ENCODE measurements at places on chromosomes 5 and 9.

DNA sequence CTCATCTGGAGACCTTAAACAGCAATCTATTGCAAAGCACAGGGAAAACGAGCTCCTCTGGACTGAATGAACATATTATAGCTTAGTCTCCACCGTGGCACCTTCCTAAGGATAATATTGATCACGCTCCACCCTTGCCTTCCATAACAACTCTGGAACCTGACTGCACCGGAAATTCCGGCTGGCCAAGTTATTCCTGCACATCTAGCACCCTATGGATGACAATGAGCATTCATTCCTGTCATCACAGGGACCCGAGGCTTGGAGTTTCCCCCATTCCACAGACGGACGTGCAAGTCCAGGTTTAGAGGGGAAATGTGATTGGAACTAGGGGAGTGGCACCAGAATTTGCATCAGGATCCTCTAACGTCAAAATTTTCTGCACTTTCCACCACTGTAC lies 27.5 kb downstream of the STK10 start:
- H3K36me3 ChIP-seq, result peaks cover 18% of the 10 kb centered on the region
- no peaks in the 10 kb centered on the region for H3K27me3 ChIP-seq
- peaks cover 67% of the 10 kb centered on the region for H3K4me1 ChIP-seq
- H3K4me3 ChIP-seq, result no peak overlapping the region
- H3K27ac ChIP-seq, result peak overlapping the region; percentile 49

DNA sequence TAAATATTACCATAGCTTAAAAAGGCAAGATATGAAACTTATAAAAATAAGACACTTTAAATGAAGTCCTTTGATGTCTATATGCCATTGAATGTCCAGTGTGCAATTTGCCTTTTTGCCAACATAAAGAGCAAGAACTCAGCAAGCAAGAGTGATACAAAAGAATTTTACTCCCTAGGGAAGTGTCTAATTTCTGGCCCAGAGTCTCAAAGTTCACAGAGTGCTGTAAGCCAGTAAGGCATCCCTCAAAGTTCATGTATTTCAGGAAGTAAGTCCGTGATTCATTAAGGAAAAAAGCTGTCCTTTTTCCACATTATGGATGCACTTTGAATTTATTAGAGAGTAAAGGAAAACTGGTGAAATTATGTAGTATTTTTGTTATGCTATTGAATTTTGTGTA lies 185.2 kb downstream of the CCDC171 start:
- no peak for DNase-seq
- no peak overlapping the region for H3K27ac ChIP-seq
- no peaks in the 10 kb centered on the region for H3K27me3 ChIP-seq
- H3K4me3 ChIP-seq, result no peak overlapping the region
- H3K36me3 ChIP-seq, result no peaks in the 10 kb centered on the region
- H3K4me1 ChIP-seq, result no peaks in the 10 kb centered on the region

DNA sequence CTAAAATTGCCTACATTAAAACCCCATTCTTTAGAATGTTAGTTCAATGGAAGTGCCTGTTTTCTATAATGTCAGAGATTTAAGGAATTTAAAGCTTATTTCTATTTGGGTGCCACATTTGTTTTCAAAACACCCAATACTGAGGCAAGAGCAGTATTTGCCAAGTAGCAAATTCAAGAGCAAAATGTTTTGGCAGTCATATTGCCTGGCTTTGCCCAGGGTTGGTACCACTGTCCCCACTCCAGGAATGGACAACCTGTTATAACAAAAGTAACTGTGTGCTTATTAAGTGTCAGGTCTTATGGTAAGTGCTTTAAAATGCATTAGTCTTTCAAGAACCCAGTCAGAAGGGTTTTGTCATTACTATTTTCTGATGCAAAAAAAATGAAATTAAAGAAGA lies 19.3 kb downstream of the ITGA1 start:
- peaks cover 41% of the 10 kb centered on the region for H3K4me1 ChIP-seq
- H3K27me3 ChIP-seq, result no peaks in the 10 kb centered on the region
- no peak for DNase-seq
- H3K4me3 ChIP-seq, result no peak overlapping the region

- H3K4me3 ChIP-seq, result no peak overlapping the region
- H3K4me1 ChIP-seq, result peaks cover 2% of the 10 kb centered on the region
- H3K36me3 ChIP-seq, result no peaks in the 10 kb centered on the region
- DNase-seq, result no peak
- H3K27me3 ChIP-seq, result peaks cover 2% of the 10 kb centered on the region
- H3K27ac ChIP-seq, result no peak overlapping the region
These were observed 60.9 kb downstream of the ARHGEF28 start for GRCh38 chr5:73686912-73687311.

DNA sequence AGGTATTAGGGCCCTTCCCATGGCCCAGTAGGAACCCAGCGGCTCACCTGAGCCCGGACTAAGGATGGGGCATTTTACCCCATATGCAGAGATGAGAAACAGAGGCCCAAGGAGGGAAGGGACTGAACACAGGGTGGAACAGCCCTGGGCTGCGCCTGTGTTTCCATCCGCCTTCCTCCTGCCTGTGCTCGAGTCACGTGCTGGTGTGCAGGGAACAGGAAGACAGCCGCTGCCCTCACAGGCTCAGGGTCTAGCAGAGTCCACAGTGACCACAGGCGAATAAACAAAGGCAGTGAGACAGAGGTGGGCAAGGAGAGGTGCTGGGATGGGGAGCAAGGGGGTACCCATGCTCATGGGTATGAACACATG lies 129.4 kb downstream of the C9orf50 start:
- no peaks in the 10 kb centered on the region for H3K27me3 ChIP-seq
- DNase-seq, result no peak
- peak overlapping the region; percentile 96 for H3K27ac ChIP-seq

- H3K27ac ChIP-seq, result no peak overlapping the region
- no peaks in the 10 kb centered on the region for H3K4me1 ChIP-seq
- H3K27me3 ChIP-seq, result no peaks in the 10 kb centered on the region
- H3K36me3 ChIP-seq, result no peaks in the 10 kb centered on the region
These were observed 11.6 kb upstream of the CMBL start for GRCh38 chr5:10319202-10319851.

DNA sequence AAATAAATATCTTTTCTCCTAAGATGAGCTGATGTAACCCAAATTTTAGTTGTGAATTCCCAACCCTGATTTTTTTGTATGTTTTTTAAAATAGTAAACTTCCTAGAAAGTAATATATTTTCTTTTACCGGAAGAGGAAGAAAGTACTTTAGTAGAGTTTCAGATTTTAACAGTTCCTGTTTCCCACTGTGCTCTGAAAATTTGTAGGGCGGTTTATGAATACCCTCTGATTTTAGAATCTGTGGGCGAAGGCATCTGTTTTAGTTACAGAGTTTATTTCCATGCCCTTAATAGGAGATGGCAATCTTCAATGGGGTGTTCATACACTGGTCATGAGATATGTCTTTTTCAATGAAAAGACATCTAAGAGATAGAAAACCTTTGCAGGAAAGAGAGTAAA lies 3.7 kb upstream of the HOMER1 start:
- H3K36me3 ChIP-seq, result no peaks in the 10 kb centered on the region
- H3K27me3 ChIP-seq, result peaks cover 5% of the 10 kb centered on the region
- H3K27ac ChIP-seq, result no peak overlapping the region
- no peak overlapping the region for H3K4me3 ChIP-seq
- peaks cover 26% of the 10 kb centered on the region for H3K4me1 ChIP-seq

GRCh38 chr5:141496038-141496437 lies 7.2 kb downstream of the PCDHGC5 start:
- peaks cover 48% of the 10 kb centered on the region for H3K27me3 ChIP-seq
- DNase-seq, result no peak
- no peaks in the 10 kb centered on the region for H3K36me3 ChIP-seq
- H3K27ac ChIP-seq, result no peak overlapping the region
- peaks cover 9% of the 10 kb centered on the region for H3K4me1 ChIP-seq

DNA sequence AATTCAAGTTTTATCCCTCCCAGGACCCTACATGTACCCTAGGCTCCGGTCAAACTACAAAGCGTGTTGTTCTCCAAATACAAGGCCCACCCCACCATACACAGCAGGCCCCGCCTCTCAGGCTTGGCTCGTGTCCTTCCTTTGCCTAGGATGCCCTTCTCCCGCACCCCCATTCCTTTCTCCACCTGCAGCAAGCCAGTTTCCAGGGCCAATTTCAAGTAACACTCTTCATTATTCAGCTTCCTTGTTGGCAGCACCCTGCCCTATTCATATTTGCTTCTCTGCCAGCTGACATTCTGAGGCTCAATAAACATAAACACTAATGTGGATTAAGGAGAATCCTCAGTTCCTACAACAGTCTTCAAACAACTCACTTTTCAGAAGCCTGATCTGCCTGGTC lies 31.7 kb downstream of the EPB41L4B start:
- H3K27me3 ChIP-seq, result peaks cover 3% of the 10 kb centered on the region
- no peak overlapping the region for H3K4me3 ChIP-seq
- H3K36me3 ChIP-seq, result no peaks in the 10 kb centered on the region
- H3K27ac ChIP-seq, result no peak overlapping the region
- H3K4me1 ChIP-seq, result no peaks in the 10 kb centered on the region
- DNase-seq, result no peak

- H3K27ac ChIP-seq, result no peak overlapping the region
- peaks cover 11% of the 10 kb centered on the region for H3K27me3 ChIP-seq
- no peak overlapping the region for H3K4me3 ChIP-seq
- no peak for DNase-seq
These were observed 60.9 kb downstream of the RXRA start for GRCh38 chr9:134386951-134387831.

GRCh38 chr5:53095931-53096525 lies 13.5 kb downstream of the MOCS2 start:
- H3K4me1 ChIP-seq, result peaks cover 8% of the 10 kb centered on the region
- H3K36me3 ChIP-seq, result peaks cover 8% of the 10 kb centered on the region
- no peak overlapping the region for H3K27ac ChIP-seq
- peak; percentile 69 for DNase-seq
- no peak overlapping the region for H3K4me3 ChIP-seq

GRCh38 chr9:136952321-136952850 lies 313 bp downstream of the LCN12 start:
- H3K4me1 ChIP-seq, result peaks cover 8% of the 10 kb centered on the region
- DNase-seq, result no peak
- H3K27ac ChIP-seq, result no peak overlapping the region
- no peak overlapping the region for H3K4me3 ChIP-seq
- peaks cover 2% of the 10 kb centered on the region for H3K36me3 ChIP-seq

All from activated naive CD8-positive, alpha-beta T cell treated with anti-CD3 and anti-CD28 coated beads, Interleukin-2, amount 50 U/mL, for 24 hours (primary cell).